Peyer's patch (tissue), 4 donors: ENCODE measurements at places on chromosomes 3 and 15. TPM values are rescaled to one million over a fixed set of nuclear protein-coding genes. Genes with fewer than 3 reads are reported as not detected.

GRCh38 chr15:76930831-76931396 lies 635 bp upstream of the RCN2 start:
- H3K4me3 ChIP-seq = peak overlapping the region; percentile 90
- no peaks in the 10 kb centered on the region for H3K4me1 ChIP-seq
- peaks cover 10% of the 10 kb centered on the region for H3K36me3 ChIP-seq
- H3K27ac ChIP-seq = peak overlapping the region; percentile 92

The SLC51B gene
- 4.1 TPM for total RNA-seq

The AMOTL2 gene
- 20.3 TPM for total RNA-seq

The KIF7 gene
- total RNA-seq = 2.4 TPM

- no peak for DNase-seq
- no peak overlapping the region for H3K4me3 ChIP-seq
- no peak overlapping the region for H3K27ac ChIP-seq
- H3K36me3 ChIP-seq = no peaks in the 10 kb centered on the region
- no peaks in the 10 kb centered on the region for H3K4me1 ChIP-seq
Measured at GRCh38 chr15:76840830-76841460, 64.2 kb downstream of the SCAPER start.

- no peak for DNase-seq
- H3K36me3 ChIP-seq = no peaks in the 10 kb centered on the region
- no peaks in the 10 kb centered on the region for H3K27me3 ChIP-seq
- H3K4me3 ChIP-seq = no peak overlapping the region
- H3K27ac ChIP-seq = no peak overlapping the region
Measured at GRCh38 chr15:75733761-75734651, 21.4 kb upstream of the CSPG4 start.

- H3K27me3 ChIP-seq = no peaks in the 10 kb centered on the region
- no peak for DNase-seq
- H3K4me3 ChIP-seq = no peak overlapping the region
Measured at GRCh38 chr3:187198490-187198889, 1.2 kb downstream of the RTP1 start.

DNA sequence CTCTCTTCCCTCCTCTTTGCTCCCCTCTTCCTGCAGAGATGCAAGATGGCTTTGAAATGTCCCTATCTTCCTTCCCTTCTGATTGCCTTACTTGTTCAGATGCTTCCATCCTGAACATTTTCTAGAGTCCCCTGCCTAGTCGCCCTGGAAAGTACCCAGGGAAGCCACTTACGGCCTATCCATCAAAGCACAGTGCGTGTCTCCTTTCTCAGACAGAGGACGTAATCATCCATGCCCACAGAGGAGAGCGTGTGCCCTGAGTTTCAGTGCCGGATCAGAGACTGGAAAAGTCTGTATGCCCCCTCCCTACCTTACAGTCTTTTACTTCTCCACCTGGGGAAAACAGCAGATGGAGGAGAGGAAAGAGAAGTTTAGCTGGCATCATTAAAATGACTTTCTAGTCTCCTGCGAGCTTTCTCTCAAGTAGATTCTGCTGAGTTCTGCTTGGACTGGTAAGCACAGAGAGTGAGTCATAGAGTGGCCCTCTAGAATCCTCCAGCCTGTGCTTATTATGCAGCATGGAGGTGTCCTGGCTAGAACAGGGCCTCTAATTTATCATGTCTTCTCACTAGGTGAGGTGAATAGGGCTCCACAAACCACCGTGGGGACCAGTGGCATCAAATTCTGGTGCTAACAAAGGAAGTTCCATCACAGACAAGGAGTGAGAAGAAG lies 114.6 kb downstream of the SLCO3A1 start:
- H3K4me1 ChIP-seq = no peaks in the 10 kb centered on the region
- no peak overlapping the region for H3K27ac ChIP-seq
- no peak overlapping the region for H3K4me3 ChIP-seq
- H3K36me3 ChIP-seq = no peaks in the 10 kb centered on the region
- H3K27me3 ChIP-seq = no peaks in the 10 kb centered on the region

DNA sequence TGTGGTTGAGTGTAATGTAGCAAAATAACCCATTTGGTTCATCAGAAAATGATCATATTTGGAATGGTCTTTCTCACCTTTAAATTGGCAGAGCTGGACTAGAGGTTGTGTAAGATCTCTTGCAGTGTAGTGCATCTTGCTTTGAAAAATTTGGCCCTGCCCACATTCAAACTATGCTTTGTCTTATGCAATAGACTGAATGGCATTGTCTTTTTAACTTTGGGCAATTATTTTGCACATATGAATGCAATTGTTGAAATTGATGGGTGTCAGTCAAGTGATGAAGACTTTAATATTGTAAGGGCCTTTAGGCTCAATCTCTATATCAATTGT lies 381.4 kb downstream of the GRM7 start:
- H3K27me3 ChIP-seq = no peaks in the 10 kb centered on the region
- H3K4me3 ChIP-seq = no peak overlapping the region
- no peaks in the 10 kb centered on the region for H3K4me1 ChIP-seq
- DNase-seq = no peak
- no peak overlapping the region for H3K27ac ChIP-seq

DNA sequence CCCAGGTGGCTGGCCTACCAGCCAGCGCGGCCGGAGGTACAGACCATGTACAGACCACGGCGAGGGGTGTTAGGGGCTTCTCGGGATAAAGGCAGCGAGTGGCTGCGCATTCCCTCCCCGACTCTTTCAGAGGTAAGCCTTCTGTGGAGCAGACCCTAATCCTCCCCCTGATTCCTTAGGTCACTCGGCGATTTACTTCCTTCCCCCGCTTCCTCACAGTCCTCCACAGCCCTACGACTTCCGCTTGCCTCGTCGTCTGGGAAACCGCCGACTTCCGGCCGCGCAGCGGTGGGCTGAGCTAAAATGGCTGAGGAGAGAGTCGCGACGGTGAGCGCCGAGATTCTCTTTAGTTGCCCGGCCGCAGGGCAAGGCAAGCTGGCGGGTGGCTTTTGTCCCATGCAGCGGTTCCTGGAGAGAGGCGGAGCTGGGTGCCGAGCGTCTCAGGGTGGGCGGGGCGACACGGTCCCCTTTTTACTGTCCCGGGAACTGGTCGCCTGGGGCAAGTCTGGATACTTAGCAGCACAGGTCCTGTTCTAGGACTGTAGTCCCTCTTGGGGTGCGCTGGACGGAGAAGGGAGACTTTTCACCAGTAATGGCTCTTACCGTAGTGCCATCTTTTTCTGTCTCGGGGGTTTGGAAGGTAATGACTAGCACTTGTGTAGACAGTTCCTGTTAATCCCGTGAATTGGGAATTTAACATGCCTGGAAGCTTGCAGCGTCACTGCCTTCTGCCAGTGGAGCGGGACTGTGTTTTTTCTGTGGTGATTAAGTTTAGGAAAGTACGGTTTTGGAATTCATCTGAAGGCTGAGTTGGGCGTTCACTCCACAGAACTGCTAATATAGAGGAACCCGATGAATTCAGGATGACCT lies at the start of the genes BBS4 and HIGD2B:
Gene BBS4, plus strand, starts transcription at position 283 of the 870 bp plus-strand sequence. Its CDS starts 21 bp downstream, at position 304.
Gene HIGD2B, minus strand, starts transcription at position 258 of the 870 bp plus-strand sequence. CDS start 9,808 bp downstream, outside the sequence.
- peak within 1 kb of the TSS; percentile 98 for H3K27ac ChIP-seq
- no peaks in the 10 kb centered on the region for H3K27me3 ChIP-seq
- H3K4me3 ChIP-seq = peak within 1 kb of the TSS; percentile 63
- no peaks in the 10 kb centered on the region for H3K4me1 ChIP-seq
- DNase-seq = peak; percentile 93
- H3K36me3 ChIP-seq = no peaks in the 10 kb centered on the region

The CD86 gene
- total RNA-seq = 1.7 TPM

The SUSD5 gene
- total RNA-seq = not detected

DNA sequence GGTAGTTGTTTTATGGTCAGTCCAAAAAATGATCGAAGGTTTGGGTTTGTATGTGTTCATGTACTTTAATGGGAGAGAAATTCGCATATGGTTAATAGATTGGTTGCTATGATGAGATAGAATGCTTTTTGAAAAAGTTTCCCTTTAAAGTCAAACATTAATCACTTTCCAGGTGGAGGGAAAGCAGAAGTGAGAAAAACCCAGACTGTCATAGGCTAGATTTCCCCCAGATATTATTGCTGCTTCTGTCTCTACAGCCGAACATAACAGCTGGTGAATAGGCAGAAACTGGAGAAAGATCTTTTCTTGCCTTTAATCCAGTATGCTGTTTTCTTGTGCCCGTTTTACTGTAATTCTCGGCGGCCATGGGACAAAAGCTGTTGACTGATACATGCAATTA lies 287.6 kb downstream of the SOX2 start:
- no peaks in the 10 kb centered on the region for H3K36me3 ChIP-seq
- no peak for DNase-seq
- H3K27ac ChIP-seq = no peak overlapping the region
- H3K27me3 ChIP-seq = no peaks in the 10 kb centered on the region
- no peaks in the 10 kb centered on the region for H3K4me1 ChIP-seq

The GRAMD1C gene
- total RNA-seq = 30.7 TPM

The NUP210 gene
- total RNA-seq = 81.7 TPM

DNA sequence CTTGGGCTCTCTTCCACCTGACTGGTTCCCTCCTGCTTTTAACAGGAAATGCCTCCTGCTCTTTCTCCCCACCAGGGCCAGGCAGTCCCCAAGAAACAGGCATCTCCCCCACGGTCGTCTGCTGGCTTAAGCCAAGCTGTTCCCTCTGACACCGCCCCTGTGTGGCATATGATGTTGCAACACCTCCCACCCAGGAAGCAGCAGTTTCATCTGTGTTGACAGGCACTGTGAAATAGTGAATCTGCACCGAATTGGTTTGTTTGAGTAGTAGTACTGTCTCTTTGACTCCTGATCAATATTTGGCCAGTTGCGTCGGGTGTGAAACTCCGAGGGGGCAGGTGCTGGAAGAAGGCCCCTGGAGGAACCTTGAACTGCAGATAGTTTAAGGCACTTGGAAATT lies 188.8 kb downstream of the FEZF2 start:
- no peak overlapping the region for H3K27ac ChIP-seq
- no peak overlapping the region for H3K4me3 ChIP-seq
- no peaks in the 10 kb centered on the region for H3K36me3 ChIP-seq
- DNase-seq = no peak
- no peaks in the 10 kb centered on the region for H3K27me3 ChIP-seq

- H3K4me3 ChIP-seq = no peak overlapping the region
- no peak overlapping the region for H3K27ac ChIP-seq
- no peak for DNase-seq
- H3K36me3 ChIP-seq = no peaks in the 10 kb centered on the region
Measured at GRCh38 chr3:88117683-88118082, 32.1 kb upstream of the C3orf38 start.

The ASB14 gene
- not detected for total RNA-seq

The CPNE9 gene
- not detected for total RNA-seq

The BAHD1 gene
- 39.9 TPM for total RNA-seq

DNA sequence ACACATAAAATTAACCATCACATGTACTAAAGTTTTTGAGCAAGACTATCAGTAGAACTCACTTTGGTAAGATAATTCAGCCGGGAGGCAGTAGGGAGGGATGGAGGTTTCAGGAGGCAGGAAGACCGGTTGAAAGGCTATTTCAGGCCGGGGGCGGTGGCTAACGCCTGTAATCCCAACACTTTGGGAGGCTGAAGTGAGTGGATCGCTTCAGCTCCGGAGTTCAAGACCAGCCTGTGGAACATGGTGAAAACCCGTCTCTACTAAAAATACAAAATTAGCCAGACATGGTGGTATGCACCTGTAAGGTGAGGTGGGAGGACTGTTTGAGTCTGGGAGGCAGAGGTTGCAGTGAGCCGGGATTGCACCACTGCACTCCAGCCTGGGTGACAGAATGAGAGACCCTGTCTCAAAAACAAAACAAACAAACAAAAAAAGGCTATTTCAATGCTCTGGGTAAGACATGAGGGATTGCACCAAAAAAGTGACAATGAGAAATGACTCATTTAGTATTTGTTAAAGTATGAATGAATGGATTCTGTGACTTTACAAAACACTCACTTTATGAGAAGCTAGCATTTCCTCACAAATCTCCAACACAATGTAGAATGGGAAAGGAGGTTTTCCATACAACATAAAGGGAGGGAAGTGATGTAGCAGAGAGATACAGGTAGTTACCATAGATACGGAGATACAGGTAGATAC lies 43.9 kb downstream of the SH3BP5 start:
- no peak for DNase-seq
- no peaks in the 10 kb centered on the region for H3K27me3 ChIP-seq
- H3K36me3 ChIP-seq = no peaks in the 10 kb centered on the region
- H3K4me3 ChIP-seq = no peak overlapping the region
- no peak overlapping the region for H3K27ac ChIP-seq
- H3K4me1 ChIP-seq = peaks cover 7% of the 10 kb centered on the region

The ANKRD63 gene
- not detected for total RNA-seq

- peaks cover 9% of the 10 kb centered on the region for H3K4me1 ChIP-seq
- H3K27me3 ChIP-seq = no peaks in the 10 kb centered on the region
- no peak for DNase-seq
- H3K27ac ChIP-seq = peak overlapping the region; percentile 48
Measured at GRCh38 chr3:100080573-100080972, 33.7 kb downstream of the FILIP1L start.

- H3K27me3 ChIP-seq = no peaks in the 10 kb centered on the region
- H3K36me3 ChIP-seq = no peaks in the 10 kb centered on the region
- H3K4me1 ChIP-seq = no peaks in the 10 kb centered on the region
- H3K27ac ChIP-seq = no peak overlapping the region
- no peak overlapping the region for H3K4me3 ChIP-seq
- DNase-seq = no peak
Measured at GRCh38 chr15:49339656-49340055, 83.4 kb upstream of the FGF7 start.

The VILL gene
- total RNA-seq = 185 TPM

GRCh38 chr3:65548848-65549625 lies 489.7 kb downstream of the MAGI1 start:
- no peaks in the 10 kb centered on the region for H3K36me3 ChIP-seq
- no peaks in the 10 kb centered on the region for H3K4me1 ChIP-seq
- no peak overlapping the region for H3K27ac ChIP-seq
- DNase-seq = no peak
- no peaks in the 10 kb centered on the region for H3K27me3 ChIP-seq

DNA sequence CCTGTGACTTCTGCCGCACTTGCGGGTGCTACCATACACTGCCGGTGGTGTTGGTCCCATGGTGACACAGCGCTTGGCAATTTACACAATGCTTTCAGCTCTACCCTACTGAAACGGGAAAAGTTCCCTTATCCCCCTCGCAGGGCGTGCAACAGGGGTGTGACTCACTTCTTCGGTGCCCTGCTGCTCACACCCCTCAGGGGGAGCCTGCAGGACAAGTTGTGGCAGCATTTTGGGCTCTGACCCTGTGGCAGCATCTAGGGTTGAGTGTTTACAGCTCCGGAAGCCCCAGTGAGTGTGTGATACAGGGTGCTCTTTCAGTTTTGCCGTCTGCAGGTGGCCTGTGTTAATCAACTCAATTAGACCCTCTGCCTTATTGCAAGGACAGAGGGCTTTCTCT lies 324.7 kb upstream of the RGMA start:
- no peaks in the 10 kb centered on the region for H3K36me3 ChIP-seq
- no peaks in the 10 kb centered on the region for H3K4me1 ChIP-seq
- no peak for DNase-seq
- no peak overlapping the region for H3K4me3 ChIP-seq
- H3K27ac ChIP-seq = no peak overlapping the region

The KBTBD13 gene
- total RNA-seq = not detected

DNA sequence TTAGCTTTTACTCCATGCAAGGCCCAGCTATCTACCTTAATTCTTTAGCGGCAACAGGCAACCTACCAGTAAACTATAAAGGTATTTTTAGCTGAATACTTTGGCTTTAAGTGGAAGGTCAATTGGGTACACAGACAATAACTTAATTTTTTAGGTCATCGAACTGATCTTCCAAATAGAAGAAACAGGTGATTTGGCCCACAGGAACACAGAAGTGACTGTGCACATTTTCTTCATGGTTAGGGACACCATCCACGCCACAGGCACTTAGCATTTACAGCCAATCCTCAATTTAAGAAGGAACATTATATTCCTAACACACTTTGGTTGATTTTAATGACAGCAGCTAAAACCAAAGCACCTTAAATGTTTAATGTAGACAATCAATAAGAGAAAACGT lies 1.9 kb downstream of the ARPP19 start:
- H3K27ac ChIP-seq = no peak overlapping the region
- no peaks in the 10 kb centered on the region for H3K27me3 ChIP-seq
- H3K36me3 ChIP-seq = no peaks in the 10 kb centered on the region
- no peak for DNase-seq
- H3K4me1 ChIP-seq = peaks cover 43% of the 10 kb centered on the region
